ENCODE measurements at places on chromosomes 7 and 10.

GRCh38 chr7:112082306-112082705 is 123.9 kb downstream of the DOCK4 start:
- no peak for DNase-seq

DNA sequence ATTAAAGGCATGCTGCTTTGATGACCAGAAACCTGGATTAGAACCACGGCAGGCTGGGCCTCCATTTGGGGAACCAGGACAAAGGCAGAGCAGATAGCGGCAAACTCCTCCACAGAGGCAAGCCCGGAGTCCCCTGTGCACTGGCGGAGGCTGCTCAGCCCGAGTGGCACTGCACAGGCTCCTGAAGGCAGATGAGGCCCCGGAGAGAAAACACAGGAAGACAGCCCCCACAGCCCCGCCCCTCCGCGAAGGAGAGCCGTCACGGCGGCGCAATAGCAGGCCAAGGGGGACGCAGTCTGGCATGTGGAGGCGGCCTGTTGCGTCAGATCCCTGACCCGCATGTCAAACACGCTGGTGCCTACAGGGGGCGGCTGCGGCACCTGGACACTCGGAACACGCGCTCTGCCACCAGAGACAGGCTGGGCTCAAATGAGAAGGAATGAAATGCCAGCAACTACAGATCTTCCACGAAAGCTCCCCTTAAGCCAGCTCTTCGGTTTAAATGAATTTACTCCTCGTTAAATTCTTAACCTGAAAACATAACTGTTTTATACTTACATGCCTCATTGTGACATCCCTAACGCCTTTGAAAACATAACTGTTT is 128.5 kb downstream of the MAD1L1 start:
- peak; percentile 41 for DNase-seq

DNA sequence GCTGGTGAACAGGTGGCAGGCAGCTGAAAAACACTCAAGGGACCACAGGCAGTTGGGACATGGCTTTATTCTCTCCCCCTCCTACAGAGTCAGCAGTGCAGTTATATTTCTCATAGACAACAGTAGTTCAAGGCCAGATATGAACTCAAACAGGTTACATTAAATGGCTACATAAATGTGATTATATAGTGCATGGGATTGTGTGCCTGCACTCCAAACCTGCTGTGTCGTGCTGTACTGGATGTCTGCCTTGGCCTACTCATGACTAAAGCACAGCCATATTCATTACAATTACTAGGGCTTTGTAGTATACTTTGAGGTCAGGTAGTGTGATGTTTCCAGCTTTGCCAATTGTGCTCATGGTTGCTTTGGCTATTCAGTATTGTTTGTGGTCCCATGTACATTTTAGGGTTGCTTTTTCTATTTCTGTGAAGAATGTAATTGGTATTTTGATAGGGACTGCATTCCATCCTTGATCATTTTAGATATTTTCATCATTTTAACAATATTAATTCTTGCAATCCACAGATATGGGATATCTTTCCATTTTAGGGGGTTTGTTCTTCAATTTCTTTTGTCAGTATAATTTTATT is 393.6 kb downstream of the CNTNAP2 start:
- no peak for DNase-seq

DNA sequence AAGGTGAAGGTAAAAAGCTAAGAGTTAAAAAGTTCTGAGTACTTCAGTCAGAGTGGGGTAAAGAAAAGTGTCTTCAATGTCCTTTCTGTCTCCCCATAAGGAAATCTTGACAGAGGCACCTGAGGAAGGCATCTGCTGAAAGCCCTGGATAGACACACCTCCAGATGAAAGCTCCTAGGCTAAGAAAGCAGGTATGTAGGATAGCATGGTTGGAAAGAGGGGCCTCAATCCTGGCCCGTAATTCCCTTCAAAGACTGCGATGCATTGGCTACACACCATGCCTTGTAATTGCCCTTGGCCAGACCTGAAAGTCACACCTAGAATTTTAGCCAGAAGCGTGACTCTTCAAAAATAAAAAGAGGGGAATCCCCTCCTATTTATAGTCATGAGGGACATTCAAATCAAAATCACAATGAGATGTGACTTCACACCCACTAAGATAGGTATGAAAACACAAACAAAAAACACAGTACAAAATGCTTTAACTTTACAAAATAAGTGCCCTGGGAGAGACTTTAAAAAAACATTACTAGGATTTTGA is 809.7 kb downstream of the IPMK start:
- DNase-seq: no peak

DNA sequence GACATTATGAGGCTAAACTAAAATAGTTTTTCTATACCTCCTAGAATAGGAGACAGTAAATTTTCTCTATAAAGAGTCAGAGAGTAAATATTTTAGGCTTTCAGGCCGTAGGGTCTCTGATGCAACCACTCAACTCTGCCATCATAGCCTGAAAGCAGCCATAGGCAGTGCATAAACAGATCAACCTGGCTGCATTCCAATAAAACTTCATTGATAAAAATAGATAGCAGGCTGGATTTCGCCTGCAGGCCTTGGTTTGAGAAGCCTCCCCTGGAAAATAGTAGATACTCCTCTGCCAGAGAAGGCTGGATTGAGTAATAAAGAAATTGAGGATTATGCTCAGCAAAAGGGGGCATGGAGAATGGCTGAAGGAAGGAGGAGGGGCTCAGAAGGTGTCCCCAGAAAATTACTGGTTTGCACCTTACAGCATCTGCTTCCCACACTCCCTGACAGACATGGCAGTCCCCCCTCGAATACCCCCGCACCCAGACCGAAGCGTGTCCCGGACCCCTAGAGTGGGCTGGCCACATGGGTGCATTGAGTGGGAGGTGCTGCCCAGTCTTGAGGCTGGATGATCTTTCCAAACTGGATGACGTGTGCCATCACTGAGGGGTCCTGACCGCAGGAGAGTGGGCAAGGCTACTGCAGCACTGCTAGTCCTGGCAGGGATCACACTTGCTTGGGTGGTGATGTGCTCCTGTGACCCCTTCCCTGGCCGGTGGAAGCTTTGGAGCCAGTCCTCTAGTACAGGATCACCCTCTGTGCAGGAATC is 126.6 kb downstream of the PTPN20 start:
- no peak for DNase-seq

DNA sequence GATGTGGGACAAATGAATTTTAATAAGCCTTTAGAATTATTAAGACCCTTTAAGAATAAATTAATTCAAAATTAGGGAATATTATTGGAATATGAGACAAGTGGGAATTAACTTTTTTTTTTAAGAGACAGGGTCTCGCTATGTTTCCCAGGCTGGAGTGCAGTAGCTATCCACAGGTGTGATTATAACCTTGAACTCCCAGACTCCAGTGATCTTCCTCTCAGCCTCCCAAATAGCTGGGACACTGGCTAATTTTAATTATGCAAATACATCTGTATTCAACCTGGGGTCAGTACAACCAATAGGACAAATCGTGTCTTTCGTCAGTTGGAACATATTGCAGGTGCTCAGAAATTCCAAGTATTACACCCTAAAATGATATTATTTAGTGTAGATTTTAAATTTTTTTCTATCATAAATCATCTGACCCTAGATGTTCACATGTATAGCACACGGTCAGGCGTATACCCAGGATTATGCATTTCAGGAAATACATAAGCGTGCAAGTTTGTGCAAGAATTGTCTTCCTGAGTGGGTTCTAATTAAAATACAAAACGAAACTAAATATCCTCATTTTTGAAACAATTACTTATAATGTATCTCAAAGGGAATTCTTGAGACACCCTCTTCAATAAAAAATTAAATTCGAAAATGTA is 1.2 kb downstream of the NT5C3A start:
- DNase-seq: no peak

DNA sequence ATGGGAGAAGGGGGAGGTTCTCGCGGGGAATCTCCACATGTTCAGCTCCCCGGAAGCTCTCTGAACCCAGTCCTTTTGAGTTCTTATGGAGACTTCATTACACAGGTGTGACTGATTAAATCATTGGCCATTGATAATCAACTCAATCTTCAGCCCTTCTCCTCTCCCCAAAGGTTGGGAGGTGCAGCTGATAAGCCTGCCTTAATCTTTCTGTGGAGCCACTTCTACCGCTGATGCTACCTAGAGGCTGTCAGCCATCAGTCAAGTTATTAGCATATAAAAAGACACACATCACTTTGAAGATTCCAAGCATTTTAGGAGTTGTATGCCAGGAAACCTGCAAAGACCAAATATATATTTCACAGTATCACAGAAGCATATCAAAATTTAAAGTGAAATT is 91.7 kb downstream of the MARCHF5 start:
- DNase-seq: no peak

DNA sequence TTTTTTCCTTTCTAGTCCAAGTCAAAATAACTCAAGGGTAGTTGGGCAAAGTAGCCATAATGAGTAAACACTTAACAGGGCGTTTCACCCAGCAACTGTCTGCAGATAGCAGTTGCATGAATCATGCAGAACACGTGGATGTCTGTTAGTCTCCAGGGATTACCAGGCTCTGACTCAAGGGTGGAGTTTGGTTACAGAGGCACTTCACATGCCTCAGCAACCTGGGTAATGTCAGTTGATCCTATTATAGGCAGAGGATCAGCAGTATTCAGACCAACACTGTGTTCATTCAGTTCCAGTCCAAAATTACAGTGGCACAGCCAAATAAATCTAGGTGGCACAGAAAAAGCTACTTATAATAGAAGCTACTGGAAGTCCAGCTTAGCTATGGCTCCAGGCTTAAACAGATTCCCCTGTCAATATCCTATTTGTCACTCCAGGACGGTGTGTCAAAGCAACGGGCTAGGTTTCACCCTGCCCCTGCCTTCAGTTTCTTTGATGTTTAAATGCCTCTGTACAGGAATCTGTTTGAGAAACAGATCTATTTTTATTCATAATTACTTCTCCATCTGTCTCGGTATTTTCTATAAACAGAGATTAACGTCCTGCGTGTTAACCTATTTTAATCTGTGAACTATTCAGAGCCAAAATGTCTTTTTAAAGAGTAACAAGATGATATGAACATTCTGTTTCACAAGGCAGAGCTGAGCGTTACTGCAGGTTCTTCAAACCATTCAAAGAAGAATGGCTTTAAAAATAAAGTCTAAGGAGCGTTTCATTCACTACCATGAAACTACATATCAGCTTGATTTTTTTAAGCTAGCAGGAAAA is 162.6 kb upstream of the AKR1E2 start:
- no peak for DNase-seq

- DNase-seq: no peak
These were observed 39.6 kb downstream of the GRK5 start for GRCh38 chr10:119246862-119247549.

GRCh38 chr10:17233286-17233991 is 5.4 kb downstream of the VIM start:
- no peak for DNase-seq

DNA sequence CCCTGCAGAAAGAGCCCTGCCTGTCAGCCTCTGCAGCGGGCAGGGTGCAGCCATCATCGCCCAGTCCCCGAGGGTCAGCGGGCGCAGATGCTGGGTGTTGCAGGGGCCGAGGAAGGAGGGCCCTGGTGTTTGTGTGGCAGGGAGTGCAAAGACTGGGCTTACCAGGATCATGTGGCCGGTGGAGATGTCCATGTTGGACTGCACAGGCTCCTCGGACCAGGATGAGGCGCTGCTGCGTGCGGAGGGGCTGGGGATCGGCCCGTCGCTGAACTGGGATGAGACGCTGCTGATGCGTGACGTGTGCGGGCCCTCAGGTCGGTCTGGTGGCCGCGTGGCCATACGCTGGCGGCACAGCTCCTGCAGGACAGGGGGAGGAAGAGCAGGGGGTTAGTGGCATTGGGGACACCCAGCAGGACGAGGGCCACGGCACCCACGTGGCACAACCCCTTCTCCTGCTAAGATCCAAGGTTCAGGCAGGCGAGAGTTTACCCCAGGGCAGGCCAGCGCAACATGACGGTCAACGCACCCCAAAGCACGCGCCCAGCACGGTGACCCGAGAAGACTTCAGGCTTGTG is 319.5 kb downstream of the DNAJB6 start:
- DNase-seq: no peak

GRCh38 chr10:121591186-121591585 is 7.1 kb downstream of the FGFR2 start:
- DNase-seq: no peak

DNA sequence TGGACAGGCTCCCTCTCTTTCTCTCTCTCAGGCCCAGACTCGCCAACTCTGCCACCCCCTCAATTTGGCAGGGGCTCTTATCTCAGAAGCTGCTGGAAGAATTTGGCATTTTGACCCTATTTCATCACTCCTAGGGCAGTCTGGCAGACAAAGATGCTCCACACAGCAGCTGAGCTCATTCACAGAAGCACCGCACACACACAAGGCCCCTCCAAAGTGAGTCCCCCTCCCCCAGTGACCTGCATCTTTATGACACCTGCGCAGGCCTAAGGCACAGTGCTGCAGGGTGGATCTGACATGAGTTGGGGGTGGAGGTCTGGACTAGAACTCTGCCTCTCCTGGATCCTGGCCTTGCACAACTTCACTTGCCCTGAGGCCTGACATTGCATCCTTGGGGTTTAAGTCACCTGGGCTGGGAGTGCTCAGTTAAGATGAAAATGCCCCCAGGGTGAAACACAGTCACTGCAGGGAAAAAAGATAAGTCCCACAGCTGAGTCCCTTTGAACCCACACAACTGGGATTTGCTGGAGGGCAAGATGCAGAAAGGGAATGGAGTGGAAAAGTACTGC is 41.1 kb upstream of the DUSP5 start:
- DNase-seq: no peak

- DNase-seq: no peak
These were observed 182.9 kb downstream of the ANK3 start for GRCh38 chr10:60206735-60207134.

- no peak for DNase-seq
These were observed 6.1 kb downstream of the MSMB start for GRCh38 chr10:46040004-46040403.

GRCh38 chr10:28879875-28880682 is 202.8 kb downstream of the BAMBI start:
- DNase-seq: no peak

DNA sequence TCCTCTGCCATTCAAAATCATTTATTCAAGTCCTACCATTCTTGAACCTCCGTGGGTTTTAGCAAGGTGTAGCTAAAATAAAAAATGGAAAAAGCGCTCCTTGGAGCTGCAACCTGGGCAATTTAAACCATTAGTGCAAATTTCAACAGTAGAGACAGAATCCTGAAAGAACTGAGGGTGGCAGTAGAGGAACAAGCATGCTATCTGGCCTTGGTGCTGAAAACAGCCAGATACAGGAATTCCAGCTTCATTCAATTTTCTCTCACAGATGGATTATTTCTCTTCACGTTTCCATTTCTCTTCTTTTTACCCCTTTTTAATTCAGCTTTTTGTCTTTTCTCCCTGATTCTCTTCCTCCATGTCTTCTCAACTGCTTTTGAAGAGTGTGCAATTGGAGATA is 77.7 kb downstream of the OTUD1 start:
- no peak for DNase-seq

GRCh38 chr7:88969167-88969566 is 173.6 kb upstream of the TEX47 start:
- no peak for DNase-seq

DNA sequence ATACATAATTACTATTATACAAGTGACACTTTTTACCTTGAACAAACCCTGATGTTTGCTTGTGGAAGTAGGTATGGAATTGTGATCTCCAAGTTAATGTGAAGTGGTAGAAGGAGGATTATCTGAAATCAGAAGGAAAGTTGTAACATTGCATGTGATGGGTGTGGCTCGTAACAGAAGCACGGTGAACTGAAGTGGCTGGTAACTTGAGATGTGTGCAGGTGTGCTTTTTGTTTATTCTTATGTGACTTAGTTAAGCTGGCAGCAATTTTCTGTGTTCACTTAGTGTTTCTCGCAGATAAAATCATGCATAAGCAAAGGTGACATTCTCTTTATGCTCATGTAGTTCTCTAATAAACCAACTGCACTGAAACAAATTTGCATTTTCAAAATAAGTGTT is 82.3 kb downstream of the ZEB1 start:
- no peak for DNase-seq

- DNase-seq: no peak
These were observed 155.9 kb downstream of the SEC23IP start for GRCh38 chr10:120048391-120048790.

Measured in T follicular helper cell (primary cell).